ENCODE measurements at places on chromosomes 16 and 17. TPM values are rescaled to one million over a fixed set of nuclear protein-coding genes. Genes with fewer than 3 reads are reported as not detected.

SHISA6 gene
- not detected for total RNA-seq

SERPINF2 gene
- 0.68 TPM for total RNA-seq

RASL10B gene
- not detected for total RNA-seq

PARD6A gene
- total RNA-seq: 5.3 TPM

IL17C gene
- total RNA-seq: not detected

ABCA9 gene
- total RNA-seq: not detected

TPSAB1 gene
- total RNA-seq: not detected

ABHD15 gene
- 27.6 TPM for total RNA-seq

GPR142 gene
- total RNA-seq: not detected

FBXL20 gene
- total RNA-seq: 9.2 TPM

JPT1 gene
- 299 TPM for total RNA-seq

PPP1R1B gene
- not detected for total RNA-seq

NACA2 gene
- total RNA-seq: not detected

TRIM72 gene
- not detected for total RNA-seq

RAMP2 gene
- total RNA-seq: not detected

KRTAP2-3 gene
- total RNA-seq: not detected

HOXB4 gene
- total RNA-seq: 2.7 TPM

PLLP gene
- total RNA-seq: 17.0 TPM

DNASE1L2 gene
- not detected for total RNA-seq

MPV17L gene
- not detected for total RNA-seq

RCVRN gene
- total RNA-seq: not detected

OTOP2 gene
- not detected for total RNA-seq

LGALS9B gene
- total RNA-seq: 0.54 TPM

HIGD1B gene
- total RNA-seq: not detected

TK1 gene
- 160 TPM for total RNA-seq

AANAT gene
- not detected for total RNA-seq

HOXB5 gene
- total RNA-seq: not detected

DHRS7C gene
- total RNA-seq: not detected

PDE6G gene
- total RNA-seq: 1.4 TPM

FLYWCH1 gene
- total RNA-seq: 149 TPM

IKZF3 gene
- not detected for total RNA-seq

DOC2B gene
- total RNA-seq: 1.8 TPM

TBC1D3G gene
- not detected for total RNA-seq

ACE gene
- total RNA-seq: not detected

CENPX gene
- total RNA-seq: 157 TPM

DLX4 gene
- not detected for total RNA-seq

POLR3K gene
- total RNA-seq: 32.3 TPM

ASPHD1 gene
- total RNA-seq: 71.5 TPM

KLHL10 gene
- not detected for total RNA-seq

CA7 gene
- not detected for total RNA-seq

DPEP3 gene
- not detected for total RNA-seq

SMIM36 gene
- not detected for total RNA-seq

CTRB1 gene
- not detected for total RNA-seq
